Chondrocyte (in vitro differentiated cells): ENCODE measurements at places on chromosomes 5 and 9. TPM values are rescaled to one million over a fixed set of nuclear protein-coding genes. Genes with fewer than 3 reads are reported as not detected.

The CER1 gene
- not detected in 3 replicates for total RNA-seq

The HMCN2 gene
- total RNA-seq, result 0.05 to 0.36 TPM (median 0.10 TPM) in 3 replicates

The NR6A1 gene
- total RNA-seq, result 0.39 to 0.77 TPM (median 0.56 TPM) in 3 replicates

The PRUNE2 gene
- total RNA-seq, result 5.5 to 11.4 TPM (median 10.5 TPM) in 3 replicates

The C1QTNF2 gene
- 0.34 to 0.62 TPM (median 0.59 TPM) in 3 replicates for total RNA-seq

The TEX48 gene
- total RNA-seq, result not detected in 3 replicates

The TLX3 gene
- not detected in 3 replicates for total RNA-seq

The PFN3 gene
- total RNA-seq, result not detected in 3 replicates
